ENCODE measurements at places on chromosomes 16 and 17.

GRCh38 chr17:58531661-58532554, 17.5 kb upstream of the MTMR4 start:
- peak; percentile 43 for DNase-seq

GRCh38 chr17:58693208-58693607, 806 bp downstream of the RAD51C start:
- DNase-seq: no peak

GRCh38 chr16:57630407-57630797, 2.0 kb downstream of the ADGRG1 start:
- DNase-seq: peak; percentile 34

DNA sequence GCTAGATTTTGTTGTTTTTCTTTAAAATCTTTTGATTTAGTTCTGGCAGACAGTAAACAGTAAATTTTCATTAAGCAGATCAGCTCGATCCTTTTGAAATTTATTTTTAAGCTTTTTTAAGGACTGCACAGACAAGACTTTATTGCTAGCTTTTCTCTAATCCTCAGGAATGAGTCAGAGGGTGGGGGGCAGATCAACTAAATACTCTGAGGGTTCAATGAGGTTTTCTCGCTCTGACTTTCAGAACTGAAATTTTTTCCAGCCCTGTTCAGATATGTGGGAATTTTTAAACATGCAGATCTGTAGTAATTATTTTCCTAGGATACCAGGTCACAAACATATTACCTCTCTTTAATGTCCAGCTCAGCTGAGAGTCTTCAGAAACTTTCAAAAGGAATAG, 977.2 kb downstream of the CDH11 start:
- DNase-seq: peak; percentile 24

- DNase-seq: no peak
Measured at GRCh38 chr17:83198366-83199341, 119.2 kb downstream of the METRNL start.

GRCh38 chr16:79172976-79173500, 427.5 kb downstream of the MAF start:
- no peak for DNase-seq

All from M059J (cell line).